ENCODE measurements at places on chromosomes 12 and 14.

DNA sequence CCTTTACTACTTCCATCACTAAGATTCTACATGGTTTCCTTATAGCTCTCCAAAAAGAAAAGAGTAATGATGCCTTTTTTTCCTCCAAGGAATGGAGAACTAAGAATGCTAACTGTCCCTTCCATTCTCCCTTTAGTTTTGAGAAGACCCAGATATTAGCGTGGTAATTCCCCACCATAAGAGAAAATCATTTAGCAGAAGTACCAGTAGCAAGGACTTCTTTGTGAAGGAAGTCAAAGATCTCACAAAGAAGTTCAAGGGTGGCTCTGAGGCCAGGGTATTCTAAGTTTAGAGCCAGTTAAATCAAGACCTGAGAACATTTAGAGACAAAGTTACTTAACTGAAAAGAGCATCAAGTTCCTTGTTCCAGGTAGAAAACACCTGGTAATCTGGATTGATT lies 7.3 kb downstream of the USP15 start:
- no peak for DNase-seq

DNA sequence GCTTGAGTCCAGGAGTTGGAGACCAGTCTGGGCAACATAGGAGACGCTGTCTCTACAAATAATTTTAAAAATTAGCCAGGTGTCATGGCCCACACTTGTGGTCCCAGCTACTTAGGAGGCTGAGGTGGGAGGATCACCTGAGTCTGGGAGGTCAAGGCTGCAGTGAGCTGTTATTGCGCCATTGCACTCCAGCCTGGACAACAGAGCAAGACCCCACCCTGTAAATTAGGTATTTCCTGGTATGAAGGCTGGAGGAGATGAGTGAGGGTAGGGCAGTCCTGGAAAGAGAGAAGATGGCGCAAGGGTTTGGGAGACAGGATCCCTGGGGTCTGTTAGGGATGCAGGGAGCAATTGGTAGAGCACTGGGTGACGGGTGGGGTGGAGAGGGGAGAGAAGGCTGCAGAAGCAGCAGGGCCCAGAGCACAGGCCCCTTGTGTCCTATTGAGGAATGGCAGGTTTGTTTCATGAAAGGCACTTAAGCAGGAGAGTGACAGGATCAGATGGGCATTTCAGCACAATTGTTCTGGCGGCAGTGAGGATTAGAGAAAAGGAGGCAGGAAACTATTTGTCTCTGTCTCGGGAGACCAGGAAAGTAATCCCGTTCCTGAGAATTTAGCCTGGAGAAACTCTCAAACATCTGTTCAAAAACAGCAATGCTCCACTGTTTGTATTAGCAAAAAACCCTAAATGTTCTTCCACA lies 47.2 kb upstream of the KTN1 start:
- peak; percentile 67 for DNase-seq

GRCh38 chr14:105473677-105474482 lies 741 bp upstream of the CRIP2 start:
- peak; percentile 93 for DNase-seq

- no peak for DNase-seq
Measured at GRCh38 chr14:91143862-91144261, 30.0 kb downstream of the DGLUCY start.

GRCh38 chr12:1530592-1531152 lies 63.7 kb downstream of the FBXL14 start:
- DNase-seq, result no peak

DNA sequence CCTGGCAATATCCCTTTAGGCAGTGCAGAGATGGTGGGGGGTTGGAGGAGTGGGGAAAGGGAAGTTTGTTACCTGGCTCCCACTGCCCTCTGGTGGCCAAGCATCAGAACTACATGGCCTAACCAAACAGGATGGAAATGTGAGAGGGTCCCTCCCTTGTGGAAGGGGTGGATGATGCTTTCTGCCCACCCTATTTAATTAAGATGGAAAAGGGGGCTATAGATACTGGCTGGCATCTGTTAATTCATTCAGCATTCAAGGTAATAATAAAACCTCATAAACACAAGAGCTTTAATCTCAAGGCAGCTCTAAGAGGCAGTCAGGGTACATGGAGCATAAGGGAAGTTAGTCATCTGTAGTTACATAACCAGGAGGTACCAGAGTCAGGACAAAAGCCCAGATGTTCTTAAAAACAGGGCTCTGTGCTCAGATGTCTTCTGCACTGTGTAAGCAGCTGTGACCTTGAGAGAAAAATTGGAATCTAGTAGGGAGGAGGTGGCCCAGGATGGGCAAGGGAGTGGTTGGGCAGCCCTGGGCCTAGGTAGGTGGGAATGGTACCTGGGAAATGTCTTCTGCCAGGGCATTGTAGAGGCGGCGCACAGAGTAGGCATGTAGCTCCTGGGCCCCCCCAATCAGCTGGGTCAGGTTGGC lies 4.6 kb downstream of the AP1G2 start:
- peak; percentile 61 for DNase-seq

DNA sequence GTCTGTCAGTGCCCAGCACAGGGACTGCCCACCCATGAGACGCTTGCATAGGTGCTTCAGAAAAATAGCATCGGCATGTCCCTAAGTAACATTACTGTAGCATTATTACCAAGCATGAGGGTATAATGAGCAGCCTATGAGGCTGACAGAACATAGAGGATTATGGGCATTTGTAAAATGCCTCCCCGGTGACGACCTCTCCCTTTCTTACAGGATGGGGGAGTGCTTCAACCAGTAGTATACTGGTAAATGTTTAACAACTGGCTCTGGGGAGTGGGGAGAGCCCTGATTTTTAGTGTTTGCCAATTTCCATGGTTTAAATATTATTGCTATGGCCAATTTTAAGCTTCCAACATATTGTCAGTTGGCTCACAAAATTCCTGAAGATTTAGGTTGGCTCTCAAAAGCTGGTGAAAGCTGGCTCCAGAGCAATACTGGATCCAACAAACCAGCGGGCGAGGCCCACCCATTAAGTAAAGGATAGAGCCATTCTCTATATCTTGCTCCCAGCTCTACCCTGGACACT lies 104.5 kb downstream of the ETNK1 start:
- DNase-seq, result no peak

GRCh38 chr12:55642669-55643068 lies 6.0 kb downstream of the OR10P1 start:
- DNase-seq, result no peak

DNA sequence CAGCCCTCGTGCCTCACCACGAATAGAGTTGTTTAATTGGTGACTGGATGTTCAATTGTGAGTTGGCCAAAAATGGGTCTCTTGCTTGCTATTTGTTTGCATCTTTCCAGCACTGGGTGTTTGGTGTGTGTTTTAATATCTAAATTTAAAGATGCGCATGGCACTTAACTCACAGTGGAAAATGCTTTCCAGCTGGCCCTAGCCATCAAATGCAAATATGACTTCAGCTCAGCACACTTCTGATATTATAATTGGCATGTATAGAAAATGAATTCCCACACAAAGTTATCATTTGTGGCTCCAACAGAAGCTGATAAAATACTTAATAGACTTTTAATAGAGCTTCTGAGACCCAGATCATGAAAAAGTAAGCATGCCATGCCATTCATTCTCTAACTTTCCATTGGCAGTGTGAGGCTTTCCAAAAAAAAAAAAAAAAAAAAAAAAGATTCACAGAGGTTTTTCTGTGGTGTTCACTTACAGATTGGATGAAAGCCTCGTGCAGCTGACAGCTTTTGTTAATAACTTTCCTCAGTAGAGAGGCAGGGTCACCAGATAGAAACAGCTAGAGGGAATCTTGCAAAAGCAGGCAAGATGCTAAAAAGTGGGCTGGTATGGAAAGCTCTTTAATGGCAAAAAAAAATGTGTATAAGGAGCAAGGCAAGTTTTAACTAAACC lies 425.2 kb downstream of the GALC start:
- DNase-seq, result peak; percentile 73

DNA sequence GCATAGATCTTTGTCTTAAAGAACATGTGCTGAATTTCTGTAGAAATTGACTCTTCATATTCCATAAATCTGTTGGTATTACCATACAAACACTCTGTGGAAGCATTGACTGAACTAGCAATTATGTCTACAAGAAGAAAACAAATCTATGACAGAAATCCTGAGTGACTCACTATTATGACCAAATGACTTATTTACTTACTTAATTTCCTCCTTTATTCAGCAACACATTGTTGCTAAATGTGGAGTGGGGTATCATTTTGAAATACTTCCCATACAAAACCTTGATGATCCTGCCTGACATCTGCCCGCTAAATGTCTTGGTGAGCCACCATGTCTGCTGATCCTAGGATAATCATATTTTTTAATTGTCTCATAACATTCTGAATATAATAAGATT lies 99.1 kb upstream of the SLCO1C1 start:
- no peak for DNase-seq

DNA sequence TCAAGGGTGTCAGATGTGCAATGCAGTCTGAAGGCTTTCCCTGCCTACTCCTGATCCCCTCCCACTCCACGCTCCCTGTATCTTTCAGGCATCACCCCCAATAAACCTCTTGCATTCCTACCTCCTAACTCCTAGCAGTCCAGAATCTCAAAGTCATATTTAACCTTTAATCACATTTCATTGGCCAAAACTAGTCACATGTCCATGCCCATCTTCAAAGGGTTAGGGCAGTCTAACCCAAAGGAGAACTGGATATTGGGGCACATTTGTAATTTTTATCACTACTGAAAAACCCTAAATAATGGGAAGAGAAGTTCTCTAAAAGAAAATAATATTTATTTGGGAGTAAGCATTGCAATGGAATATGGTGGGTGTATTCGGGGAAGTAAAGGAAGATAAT lies 5.4 kb upstream of the C12orf75 start:
- no peak for DNase-seq

- no peak for DNase-seq
Measured at GRCh38 chr12:46516933-46517578, 144.5 kb upstream of the SLC38A2 start.

DNA sequence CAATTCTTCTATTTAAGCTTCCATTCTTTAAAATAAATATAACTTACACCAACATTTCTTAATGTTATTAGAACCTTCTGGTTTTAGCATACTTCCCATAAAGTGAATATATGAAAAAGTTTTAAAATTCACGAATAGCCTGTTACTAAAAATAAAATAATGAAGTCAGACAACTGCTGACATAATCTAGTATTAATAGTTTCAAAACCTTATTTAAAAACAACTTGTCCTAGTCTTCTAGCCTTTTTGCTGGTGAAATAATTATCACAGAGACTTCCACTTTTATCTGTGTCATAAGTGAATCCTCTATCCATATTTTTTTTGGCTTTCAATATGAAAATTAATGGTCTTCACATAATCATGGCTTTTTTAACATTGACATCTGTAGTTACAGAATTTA lies 93.8 kb upstream of the MON2 start:
- DNase-seq, result peak; percentile 11

- no peak for DNase-seq
Measured at GRCh38 chr14:29459969-29460560, 467.6 kb downstream of the PRKD1 start.

DNA sequence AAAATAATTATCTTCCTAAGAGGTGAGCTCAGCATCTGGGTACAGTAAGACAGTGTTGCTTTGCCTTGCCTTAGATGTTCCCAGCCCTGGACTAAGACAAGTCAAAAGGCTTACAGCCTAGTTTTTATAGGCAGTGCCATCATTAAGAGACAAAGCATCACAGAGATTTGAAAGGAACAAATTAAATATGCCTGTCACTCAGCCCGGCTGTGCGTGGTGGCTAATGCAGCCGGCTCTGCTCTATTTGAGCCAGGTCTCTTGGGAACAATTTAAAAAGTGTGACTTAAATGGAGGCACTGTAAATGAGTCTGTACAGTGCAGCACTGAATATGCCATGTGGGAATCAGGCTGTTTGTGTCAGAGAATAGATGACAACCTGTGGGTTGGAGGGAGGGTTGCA lies 1687.4 kb upstream of the FLRT2 start:
- DNase-seq, result no peak

GRCh38 chr14:100292301-100292775 lies 13.9 kb downstream of the SLC25A29 start:
- DNase-seq, result no peak

DNA sequence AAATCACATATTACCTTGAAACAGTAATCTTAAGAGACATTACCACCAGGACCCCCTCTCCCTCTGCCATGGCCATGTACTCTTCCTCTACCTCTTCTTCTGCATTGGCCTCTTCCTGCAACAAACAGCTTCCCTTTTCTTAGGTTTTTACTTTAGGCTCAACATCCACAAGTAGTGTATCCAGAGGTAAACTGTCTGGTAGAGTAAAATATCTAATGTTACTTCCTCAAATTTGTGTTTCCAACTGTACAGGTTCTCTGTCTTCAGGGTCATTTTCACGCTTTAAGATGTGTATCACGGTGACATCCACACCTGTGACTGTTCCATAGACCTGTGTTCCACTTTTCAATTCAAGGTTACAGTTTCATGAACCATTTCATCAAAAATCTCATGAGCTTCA lies 13.4 kb downstream of the CDK17 start:
- DNase-seq, result no peak

GRCh38 chr12:12191008-12191407 lies 75.8 kb downstream of the LRP6 start:
- no peak for DNase-seq

DNA sequence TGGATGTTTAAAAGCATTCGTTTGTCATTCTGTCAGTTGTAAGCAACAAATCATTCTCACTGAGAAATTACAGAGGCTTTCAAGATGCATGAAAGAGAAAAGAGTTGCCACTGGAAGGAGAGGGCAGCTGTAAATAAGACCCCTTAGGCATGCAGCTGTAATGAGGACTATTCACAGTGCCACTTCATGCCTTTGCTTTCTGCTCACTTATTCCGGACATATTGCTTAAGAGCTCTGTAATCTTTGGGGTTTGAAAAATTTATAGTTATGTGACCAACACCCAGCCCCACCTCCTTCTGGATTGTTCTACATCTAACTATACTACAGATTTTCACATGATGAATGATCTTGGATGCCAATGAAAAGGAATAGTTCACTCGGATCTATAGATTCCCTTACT lies 194.8 kb upstream of the DCN start:
- DNase-seq, result no peak

DNA sequence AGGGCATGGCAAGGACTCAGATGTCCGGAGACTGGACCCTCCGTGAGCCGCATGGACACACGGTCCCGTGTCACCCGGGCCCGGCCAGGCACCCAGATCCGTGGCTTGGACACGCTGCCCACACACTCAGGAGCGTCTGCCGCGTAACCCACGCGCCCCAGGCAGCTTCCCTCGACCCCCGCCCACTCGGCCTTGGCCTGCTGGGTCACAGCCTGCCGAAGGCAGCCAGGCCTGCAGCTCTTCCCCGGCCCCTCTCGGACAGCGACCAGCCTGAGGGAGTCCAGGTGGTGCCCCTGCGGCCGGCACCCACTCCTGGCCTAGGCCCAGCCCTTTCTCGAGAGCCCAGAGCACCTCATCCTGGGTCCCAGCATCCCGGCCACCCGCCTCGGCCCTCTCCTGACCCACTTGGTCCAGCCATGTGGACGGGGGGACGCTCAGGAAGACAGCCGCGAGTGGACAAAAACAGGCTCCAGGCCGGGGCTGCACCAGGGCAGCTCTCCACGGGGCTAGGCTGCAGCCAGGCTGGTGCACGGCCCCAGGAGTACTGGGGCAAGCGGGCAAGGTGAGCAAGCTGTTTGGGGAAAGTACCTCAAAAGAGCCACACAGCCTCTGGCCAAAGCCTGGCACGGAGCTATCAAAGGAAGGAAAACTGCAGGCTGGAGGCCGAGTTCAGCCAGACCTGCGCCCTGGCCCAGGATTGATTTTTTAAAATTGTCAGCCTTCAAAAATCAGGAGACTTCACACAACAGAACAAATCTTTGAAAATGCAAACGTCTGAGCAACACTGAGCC lies 6.5 kb downstream of the AKT1 start:
- no peak for DNase-seq

- peak; percentile 9 for DNase-seq
Measured at GRCh38 chr14:97415907-97416306, 618.7 kb downstream of the VRK1 start.

- DNase-seq, result no peak
Measured at GRCh38 chr14:59147007-59147406, 41.5 kb upstream of the DAAM1 start.

All from muscle of leg (tissue), 16 donors.